ENCODE measurements at places on chromosomes 6 and 20.
A peak's percentile ranks its signal among the peaks of the same experiment; 100 is the strongest.

GRCh38 chr6:77620278-77620882 lies 32.5 kb upstream of the MEI4 start:
- DNase-seq, result no peak

GRCh38 chr6:164998297-164998696 lies 311.1 kb downstream of the C6orf118 start:
- no peak for DNase-seq

- no peak for DNase-seq
Measured at GRCh38 chr6:125303512-125303854, 1.7 kb upstream of the HDDC2 start.

DNA sequence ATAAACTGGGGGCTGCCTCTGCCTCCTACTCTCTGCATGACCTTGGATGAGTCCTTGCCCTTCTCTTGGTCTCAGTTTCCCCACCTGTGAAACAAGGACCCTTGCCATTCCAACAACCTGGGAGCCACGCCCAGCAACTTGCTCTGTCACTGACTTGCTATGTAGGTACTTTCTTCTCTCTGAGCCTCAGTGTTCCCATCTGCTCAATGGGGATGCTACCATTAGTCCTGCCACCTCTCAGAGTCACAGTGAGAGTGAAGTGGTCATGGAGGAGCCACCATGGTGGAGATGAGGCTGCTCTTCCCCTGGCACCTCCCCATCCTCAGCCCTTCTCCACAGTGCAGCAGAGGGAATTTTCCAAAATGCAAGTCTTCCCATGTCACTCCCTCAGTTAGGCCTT lies 70.6 kb downstream of the CDH22 start:
- no peak for DNase-seq

GRCh38 chr20:38947931-38948362 lies 14.2 kb upstream of the DHX35 start:
- no peak for DNase-seq

GRCh38 chr20:23995905-23996666 lies 7.5 kb upstream of the GGTLC1 start:
- no peak for DNase-seq

- peak; percentile 61 for DNase-seq
Measured at GRCh38 chr6:159807150-159807858, 7.2 kb downstream of the PNLDC1 start.

DNA sequence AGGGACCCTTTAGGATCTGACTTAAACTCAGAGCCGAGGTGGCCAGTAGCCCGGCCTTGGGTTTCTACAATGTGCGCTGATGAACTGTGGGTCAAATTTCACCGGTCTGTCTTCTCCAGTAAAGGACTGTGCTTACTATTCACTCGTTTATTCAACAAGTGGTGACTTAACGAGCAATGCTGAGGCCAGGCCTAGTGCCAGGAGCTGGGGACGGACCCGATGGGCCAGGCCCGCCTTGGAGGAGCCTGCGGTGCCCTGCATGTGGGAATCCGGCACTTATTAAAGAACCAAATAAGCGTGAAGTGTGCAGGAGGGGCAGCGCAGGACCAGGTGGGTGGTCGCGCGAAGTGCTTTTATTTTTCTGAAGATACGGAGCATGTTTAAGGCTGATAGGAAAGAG lies 24.0 kb downstream of the CTCFL start:
- DNase-seq, result no peak

GRCh38 chr6:68741501-68742386 lies 106.7 kb downstream of the ADGRB3 start:
- no peak for DNase-seq

- DNase-seq, result no peak
Measured at GRCh38 chr20:1637226-1637625, 17.4 kb upstream of the SIRPB1 start.

Measured in NCI-H226 (cell line).